ENCODE measurements at places on chromosomes 12 and 14. TPM values are rescaled to one million over a fixed set of nuclear protein-coding genes. Genes with fewer than 3 reads are reported as not detected.

The RAD52 gene
- total RNA-seq, result 19.0 TPM

The CEBPE gene
- 0.32 TPM for total RNA-seq

The NFE2 gene
- 0.48 TPM for total RNA-seq

The SERPINA12 gene
- total RNA-seq, result not detected

The MDM1 gene
- 18.7 TPM for total RNA-seq

The CD27 gene
- total RNA-seq, result 4.3 TPM

The MYBPC1 gene
- 92.2 TPM for total RNA-seq

- no peak for DNase-seq
These were observed 4.4 kb downstream of the MYF6 start for GRCh38 chr12:80711866-80712265.

GRCh38 chr14:96100161-96101064 lies 61.3 kb downstream of the C14orf132 start:
- DNase-seq, result peak; percentile 84

GRCh38 chr12:53096089-53096741 lies 1.3 kb upstream of the IGFBP6 start:
- DNase-seq, result no peak

GRCh38 chr14:65065719-65066118 lies 36.6 kb downstream of the MAX start:
- no peak for DNase-seq

DNA sequence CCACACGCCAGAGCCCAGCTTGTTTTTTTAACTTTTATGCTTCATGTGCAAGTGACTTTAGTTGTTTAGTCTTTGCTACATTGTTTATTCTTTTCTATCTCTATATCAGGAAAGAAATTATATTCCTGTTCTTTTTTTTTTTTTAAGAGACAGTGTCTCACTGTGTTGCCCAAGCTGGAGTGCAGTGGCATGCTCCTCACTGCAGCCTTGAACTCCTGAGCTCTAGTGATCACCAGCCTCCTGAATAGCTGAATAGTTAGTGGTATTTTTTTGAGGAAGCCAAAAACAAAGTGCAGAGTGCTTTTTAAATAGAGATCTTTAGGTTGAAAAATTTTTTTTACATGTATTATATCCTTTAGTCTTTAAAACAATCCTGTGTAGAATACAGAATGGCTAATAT lies 58.2 kb downstream of the ETNK1 start:
- no peak for DNase-seq

DNA sequence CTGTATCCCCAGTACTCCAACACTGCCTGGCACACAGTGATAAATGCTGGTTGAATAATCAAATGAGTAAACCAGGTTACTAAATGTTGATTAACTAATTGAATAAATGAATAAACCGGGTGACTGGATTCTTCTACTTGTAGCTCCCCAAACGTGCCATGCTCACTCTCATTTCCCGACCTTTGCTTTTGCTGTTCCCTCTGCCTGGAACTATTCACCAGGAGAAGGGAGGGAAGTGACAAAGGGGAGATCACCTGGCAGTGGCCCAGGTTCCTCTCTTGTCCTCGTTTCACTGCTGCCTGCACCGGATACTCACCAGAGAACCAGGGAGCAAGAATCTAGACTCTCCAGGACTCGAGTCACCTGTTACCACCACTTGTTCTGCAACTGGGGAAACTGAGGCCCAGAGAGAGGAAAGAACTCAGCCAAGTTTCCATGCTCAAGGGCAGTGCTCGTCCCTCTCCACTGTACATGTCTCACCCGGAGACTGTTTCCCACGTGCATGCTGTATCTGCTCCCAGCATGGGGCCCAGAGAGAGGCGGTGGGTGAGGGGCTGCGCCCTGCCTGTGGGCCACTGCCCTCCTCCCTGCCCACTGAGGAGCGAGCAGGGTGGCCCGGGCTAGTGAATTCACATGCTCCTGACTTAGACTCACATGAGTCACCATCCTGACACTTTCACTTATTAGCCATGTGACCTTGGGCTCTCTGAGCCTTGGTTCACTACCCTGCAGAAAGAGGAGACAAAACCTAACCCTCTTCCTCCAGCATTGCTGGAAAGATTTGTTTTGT lies 17.7 kb upstream of the POP5 start:
- DNase-seq, result no peak

- peak; percentile 20 for DNase-seq
These were observed 39.8 kb upstream of the MEG3 start for GRCh38 chr14:100786131-100786530.

GRCh38 chr14:66104486-66104885 lies 381.7 kb upstream of the CCDC196 start:
- no peak for DNase-seq

DNA sequence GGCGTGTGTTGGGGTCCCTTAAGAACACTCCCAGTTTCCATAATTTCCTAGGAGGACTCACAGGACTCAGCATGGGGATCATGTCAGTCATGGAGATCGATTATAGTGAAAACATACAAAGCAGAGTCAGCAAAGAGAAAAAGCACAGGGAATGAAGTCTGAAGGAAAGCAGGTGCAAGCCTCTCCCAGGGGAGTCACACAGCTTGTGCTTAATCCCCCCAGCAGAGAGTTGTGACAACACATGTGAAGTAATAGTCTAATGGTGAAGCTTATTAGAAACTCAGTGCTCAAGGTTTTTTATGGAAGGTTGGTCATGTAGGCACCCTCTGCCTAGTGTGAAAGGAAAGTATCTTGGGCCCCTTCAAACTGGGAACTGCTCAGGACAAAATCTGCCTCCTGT lies 149.0 kb upstream of the SEL1L start:
- DNase-seq, result no peak

GRCh38 chr12:90499795-90500194 lies 455.2 kb downstream of the CCER1 start:
- no peak for DNase-seq

DNA sequence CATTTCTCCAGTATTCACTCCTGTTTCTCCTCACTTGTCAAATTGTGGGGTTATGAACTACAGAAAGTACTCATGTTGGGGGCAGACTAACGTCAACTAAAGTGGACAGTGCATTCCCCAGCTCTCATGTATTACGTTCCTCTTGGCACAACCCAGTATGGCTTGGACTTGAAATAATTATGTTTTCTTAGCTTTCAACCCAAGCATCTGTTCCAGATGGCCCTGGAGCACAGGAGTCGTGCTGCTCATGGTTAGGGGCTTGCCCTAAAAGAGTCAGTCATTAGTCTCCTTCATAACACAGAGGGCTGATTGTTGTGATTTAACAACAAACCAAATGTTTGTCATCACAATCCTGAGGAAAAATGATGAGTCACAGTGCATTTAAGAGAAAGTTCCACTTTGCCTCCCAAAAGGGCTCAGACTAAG lies 154.4 kb downstream of the RPAP3 start:
- DNase-seq, result no peak

DNA sequence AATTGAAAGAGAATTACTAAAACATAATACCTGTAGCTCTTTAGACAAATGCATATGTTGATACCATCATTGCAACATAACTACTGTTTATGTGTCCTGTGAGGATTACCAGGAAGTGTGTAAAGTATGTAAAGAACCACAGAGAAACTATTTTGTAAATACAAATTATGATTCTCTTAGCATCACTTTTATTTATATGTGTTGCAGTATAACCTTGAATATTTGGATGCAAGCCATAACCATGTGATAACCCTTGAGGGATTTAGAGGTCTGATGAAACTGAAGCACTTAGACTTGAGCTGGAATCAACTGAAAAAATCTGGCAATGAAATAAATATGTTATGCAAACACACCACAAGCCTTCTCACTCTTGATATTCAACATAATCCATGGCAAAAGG lies 77.5 kb downstream of the LRRC9 start:
- DNase-seq, result no peak

DNA sequence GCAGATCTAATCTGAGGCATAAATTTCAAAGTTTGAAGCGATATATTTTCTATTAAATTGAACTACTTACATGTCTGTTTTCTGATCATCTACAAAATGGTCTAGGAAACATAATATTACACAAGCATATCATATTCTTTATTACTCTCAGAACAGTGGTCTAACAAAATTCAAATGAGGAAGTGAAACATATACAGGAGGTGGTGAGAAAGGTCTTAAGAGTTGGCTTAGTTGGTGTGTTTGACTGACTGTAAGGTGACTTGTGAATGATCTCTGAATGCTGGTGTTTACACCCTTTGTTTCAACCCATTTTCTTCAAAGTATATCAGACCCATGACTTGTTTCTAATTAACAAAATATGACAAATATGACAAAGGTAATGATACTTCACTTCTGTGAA lies 1156.8 kb downstream of the SLC16A7 start:
- DNase-seq, result no peak

- no peak for DNase-seq
These were observed 78.0 kb downstream of the GRIP1 start for GRCh38 chr12:66600903-66601302.

GRCh38 chr12:128137140-128137539 lies 129.8 kb upstream of the TMEM132C start:
- DNase-seq, result no peak

DNA sequence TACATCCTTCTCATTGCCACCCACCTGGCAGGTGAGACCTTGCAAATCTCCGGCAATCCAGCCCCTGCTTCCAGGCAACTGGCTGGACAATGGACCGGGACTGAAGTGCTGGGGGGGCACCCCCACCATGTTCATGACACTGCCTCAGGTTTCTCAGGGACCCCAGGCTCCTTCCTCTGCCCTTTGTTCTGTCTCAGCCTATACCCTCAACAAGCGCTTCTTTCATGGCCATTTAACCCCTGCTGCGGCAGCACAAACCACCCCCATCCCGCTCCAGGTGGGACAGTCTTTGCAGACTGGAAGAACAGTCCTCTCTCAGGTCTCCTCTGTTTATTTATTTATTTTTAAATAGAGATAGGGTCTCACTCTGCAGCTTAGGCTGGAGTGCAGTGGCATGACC lies 7.6 kb downstream of the ISM2 start:
- DNase-seq, result no peak

DNA sequence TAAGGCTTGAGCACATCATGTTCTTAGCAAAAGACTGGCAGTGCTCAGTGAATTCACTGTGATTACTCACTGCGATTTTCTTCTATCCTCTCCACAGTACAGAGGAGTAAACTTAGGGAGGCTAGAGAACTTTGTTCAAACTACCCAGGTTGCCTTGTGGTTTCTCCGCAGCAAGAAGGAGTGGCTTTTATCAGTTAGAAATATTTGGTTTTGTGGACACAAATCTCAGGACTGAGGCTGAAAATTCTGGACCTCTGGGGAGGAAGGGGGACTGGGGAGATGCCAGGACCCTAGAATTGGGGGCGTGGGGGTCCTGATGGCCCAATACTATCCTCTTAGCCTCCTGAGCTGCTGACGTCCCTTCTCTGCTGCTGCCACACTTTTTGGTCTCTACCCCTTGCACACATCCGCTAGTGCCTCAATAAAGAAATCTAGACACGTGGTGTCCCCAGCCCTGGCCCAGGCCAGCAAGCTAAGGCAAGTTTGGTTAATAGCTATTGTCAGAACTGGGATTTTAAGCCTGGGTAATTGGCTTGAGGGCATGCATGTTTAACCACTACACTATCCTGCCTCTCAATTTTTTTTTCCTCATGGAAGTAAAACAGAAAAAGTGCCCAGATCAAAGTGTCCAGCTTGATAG lies 842 bp downstream of the OAS2 start:
- no peak for DNase-seq

DNA sequence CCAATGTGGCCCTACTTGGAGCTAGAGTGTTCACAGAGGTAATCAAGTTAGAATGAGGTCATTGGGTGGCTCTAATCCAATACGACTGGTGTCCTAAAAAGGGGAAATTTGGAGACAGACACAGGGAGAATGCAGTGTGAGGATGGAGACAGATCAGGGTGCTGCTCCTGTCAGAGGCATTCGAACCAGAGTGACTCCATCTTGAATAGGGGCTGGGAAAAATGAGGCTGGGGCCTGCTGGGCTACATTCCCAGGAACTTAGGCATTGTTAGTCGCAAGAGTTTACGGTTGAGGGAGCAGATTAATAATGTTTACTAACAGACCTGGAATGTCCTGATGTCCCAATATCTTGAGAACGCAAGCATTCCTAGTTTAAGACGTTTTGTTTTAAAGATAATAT lies 20.2 kb downstream of the TNFAIP2 start:
- DNase-seq, result no peak

DNA sequence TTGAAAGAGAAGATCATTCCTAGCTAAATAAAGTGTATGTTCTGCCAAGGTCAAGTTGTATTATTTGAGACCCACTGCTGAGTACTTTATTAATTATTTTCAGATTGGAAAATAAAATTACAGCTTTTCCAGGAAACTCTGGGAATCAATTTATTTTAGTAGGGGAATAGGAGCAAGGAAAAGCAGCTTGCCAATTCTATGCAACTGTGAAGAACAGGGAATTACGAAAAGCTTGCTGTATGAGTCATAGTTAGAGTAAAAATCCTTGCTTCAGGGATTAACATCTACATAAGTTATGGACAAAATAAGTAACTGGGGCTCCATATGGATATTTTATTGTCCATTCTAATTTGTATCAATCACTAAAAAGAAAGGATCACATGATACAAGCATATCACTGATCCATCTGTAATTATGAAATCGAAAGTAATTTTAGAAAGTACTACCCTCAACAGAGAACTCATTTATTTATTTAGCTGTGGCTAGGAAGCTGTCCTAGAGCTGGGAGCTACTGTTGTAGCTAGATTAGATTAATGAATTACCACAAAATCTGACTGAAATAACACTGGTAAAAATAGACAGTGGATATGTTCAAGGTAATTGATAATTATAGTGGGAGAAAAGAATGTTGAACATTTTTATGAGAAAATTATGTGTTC lies 303.5 kb upstream of the NPAS3 start:
- no peak for DNase-seq

GRCh38 chr14:65414961-65415589 lies 2.5 kb downstream of the FUT8 start:
- DNase-seq, result no peak

DNA sequence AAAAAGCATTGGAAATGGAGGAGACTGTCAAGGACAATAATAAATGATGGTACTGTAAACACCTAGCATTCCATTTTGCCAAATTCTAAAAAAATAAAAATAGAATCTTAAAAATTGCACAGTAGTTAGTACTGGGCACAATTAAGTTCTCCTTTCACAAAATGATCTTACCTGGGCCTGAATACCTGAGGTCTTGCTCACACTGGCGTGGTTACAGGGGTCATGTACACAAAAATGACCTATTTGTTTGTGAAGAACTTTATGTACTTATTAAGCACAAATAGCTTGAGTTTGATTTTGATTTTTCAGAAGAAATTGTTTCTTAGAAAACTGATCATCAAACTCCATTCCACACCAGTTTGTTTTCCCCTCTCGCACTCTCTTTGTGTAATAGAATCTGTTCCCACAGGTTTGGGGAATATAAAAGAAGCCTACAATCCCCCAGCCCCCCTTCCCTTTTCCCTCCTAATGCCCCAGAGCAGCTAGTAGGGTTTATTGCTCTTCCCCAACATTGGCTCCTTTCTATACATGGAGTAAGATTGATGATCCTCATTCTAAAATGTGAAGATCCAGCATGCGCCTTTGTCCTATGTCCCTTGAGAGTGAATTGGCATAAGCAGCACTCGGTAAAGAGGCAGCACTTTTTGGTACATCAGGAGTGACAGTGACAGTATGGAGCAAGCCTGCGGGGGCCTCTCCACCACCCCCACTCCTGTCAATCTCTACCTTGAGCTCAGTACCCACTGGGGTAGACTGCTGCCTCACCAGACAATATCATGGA lies 204.3 kb downstream of the ASCL1 start:
- DNase-seq, result no peak
